ENCODE measurements at places on chromosomes 1 and 21.

GRCh38 chr1:204528241-204528640 is 12.0 kb downstream of the MDM4 start:
- DNase-seq: no peak

DNA sequence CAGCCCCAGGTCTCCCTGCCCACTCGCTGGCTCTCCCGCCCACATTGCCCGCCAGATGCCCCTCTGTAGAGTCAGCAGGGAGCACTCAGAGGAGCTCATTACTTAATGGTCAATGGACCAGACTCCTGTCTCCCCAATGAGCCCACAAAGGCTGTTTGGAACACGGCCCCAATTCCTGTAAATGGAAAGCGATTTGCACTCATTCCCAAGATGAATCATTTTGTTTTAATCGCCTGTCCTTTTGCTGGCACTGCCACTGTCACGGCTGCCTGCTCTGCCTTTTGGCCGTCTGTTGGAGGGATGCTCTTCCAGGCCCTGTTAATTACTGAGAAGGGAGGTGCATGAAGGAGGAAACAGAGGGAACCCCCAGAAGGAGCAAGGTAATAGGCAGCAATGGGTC is 44.8 kb upstream of the ATP2B4 start:
- no peak for DNase-seq

DNA sequence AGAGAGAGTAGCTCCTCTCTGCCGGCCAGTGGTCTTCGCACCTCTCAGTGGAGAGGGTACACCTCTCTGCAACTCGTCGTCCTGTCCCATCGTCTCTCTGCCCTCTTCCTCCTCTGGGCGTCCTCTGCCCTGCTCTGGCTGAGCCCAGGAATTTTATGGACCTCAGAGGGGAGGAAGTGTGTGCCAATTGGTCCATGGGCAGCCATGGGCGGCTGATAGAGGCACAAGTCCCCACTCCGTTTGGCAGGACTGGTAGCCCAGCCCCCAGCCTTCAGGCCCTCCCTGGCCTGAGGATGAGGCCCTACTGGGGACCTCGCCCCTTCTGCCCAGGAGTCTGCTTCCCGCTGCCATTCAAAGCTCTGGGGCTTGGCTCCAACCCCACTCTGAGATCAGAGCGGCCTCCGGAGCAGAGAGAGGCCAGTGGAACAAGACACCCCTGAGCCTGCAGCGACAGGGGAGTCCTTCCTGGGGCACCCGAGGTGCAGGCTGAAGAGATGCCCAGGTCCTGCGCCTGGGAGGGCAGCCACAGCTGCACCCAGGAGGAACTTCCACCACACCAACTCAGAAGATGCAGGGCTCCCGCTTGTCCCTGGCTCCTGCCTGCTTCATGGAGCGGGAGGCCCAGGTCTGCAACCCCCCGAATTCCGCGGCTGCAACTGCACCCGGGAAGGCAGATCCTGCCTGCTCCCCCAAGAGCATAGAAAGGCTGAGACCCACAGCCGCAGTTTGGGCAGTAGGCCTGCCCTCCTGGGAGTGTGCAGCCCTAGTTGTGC is 659.9 kb downstream of the KCNT2 start:
- DNase-seq: no peak

DNA sequence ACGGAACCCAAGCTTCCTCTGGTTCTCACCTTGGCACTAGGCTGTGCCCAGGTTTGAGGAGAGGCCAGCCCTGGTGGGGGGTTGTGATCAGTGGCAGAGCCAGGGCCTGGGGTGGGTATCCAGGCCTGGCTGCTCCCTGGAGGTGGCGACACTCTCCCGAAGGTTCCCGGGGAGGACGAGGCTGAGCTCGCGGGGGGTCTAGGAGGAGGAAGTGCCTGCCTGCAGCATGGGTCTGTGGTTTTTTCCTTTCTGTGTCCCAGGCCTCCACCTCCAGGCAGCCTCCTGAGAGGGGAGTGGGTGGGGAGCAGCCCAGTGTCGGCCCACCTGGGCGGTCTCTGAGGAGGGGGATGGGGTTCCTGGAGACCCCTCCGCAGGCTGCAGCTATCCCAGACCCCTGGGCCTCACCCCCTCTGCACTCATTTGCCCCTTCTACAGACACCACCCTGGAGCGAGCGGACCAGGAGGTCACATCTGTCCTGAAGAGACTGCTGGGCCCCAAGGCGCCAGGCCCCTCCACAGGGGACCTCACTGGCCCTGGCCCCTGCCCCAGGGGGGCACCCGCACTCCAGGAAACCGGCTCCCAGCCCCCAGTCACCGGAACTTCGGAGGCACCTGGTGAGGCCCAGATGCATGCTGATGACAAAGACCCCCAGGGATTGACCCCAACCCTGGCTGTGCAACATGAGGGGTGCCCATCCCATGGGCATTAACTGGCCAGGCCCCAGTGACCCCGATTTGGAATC is 44.3 kb downstream of the TRIM11 start:
- DNase-seq: no peak

DNA sequence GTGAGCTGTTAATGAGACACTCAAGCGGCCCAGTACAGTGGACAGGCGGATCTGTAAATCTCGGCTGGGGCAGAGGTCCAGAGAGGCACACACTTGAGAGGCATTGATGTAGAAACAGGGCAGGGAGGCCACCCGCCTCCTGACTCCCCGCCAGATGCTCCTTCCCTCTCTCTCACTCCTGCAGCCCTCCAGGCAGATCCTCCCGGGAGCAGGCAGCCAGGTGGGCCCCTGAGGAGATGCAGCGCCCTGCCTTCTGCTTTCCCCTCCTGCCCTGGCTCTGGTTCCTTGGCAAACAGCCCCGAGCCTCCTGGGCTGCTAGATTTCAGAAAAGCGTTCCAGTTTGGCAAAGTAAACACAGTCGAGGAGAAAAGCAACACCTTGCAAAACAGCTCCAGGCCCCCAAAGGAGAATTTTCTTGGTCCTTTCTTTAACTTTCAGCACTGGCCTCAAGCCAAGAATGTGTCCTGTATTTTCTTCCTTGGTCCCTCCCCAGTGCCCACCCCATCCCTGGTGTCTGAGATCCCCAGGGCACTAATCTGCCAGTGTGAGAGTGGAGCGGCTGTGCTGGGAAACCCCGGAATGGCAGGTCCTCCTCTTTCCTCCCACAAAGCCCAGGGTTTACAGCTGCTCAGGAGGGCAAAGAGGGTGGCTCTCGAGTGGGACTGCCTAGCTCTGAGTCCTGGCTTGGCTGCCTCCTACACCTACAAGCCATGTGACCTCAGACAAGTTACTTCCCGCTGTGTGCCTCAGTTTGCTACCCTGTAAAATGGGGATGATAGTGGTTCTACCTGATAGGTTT is 29.4 kb upstream of the IFNLR1 start:
- no peak for DNase-seq

- peak; percentile 66 for DNase-seq
Observed at GRCh38 chr1:42765832-42766740, 742 bp downstream of the P3H1 start.

GRCh38 chr1:110012100-110012780 is 22.2 kb upstream of the STRIP1 start:
- DNase-seq: no peak

GRCh38 chr1:234965111-234965510 is 163.5 kb downstream of the TOMM20 start:
- no peak for DNase-seq

DNA sequence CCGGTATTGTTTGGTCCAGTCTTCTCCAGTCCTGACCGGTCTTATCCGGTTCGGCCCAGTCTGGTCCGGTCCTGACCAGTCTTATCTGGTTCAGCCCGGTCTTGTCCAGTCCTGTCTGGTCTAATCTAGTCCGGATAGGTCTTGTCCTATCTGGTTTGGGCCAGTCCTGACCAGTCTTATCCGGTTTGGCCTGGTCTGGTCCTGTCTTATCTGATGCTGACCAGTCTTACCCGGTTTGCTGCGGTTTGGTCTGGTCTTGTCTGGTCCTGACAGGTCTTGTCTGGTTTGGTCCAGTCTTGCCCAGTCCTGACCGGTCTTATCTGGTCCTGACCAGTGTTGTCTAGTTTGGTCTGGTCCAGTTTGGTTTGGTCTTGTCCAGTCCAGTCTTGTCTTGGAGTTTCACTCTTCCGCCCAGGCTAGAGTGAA is 30.1 kb downstream of the DHX9 start:
- DNase-seq: no peak

DNA sequence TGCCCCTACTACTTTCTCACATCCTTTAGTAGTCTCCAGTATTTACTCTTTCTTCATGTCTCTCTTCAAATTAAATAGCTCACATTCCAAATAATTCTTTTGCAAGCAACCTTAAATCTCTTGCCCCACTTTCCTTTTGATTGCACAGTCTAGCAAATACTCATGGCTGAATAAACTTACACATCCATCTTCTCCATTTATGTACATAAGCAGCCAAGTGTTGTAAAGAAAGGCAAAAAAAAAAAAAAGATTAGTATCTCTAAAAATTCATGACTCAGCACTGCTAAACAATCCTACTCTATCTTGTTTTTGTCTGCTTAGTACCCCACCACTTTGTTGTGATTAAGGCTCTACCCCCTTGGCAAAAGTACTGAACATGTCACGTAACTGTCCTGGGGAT is 42.6 kb downstream of the F13B start:
- no peak for DNase-seq

- DNase-seq: no peak
Observed at GRCh38 chr1:86470859-86471258, 2.1 kb downstream of the CLCA1 start.

- no peak for DNase-seq
Observed at GRCh38 chr1:245771511-245772281, 616.9 kb downstream of the KIF26B start.

DNA sequence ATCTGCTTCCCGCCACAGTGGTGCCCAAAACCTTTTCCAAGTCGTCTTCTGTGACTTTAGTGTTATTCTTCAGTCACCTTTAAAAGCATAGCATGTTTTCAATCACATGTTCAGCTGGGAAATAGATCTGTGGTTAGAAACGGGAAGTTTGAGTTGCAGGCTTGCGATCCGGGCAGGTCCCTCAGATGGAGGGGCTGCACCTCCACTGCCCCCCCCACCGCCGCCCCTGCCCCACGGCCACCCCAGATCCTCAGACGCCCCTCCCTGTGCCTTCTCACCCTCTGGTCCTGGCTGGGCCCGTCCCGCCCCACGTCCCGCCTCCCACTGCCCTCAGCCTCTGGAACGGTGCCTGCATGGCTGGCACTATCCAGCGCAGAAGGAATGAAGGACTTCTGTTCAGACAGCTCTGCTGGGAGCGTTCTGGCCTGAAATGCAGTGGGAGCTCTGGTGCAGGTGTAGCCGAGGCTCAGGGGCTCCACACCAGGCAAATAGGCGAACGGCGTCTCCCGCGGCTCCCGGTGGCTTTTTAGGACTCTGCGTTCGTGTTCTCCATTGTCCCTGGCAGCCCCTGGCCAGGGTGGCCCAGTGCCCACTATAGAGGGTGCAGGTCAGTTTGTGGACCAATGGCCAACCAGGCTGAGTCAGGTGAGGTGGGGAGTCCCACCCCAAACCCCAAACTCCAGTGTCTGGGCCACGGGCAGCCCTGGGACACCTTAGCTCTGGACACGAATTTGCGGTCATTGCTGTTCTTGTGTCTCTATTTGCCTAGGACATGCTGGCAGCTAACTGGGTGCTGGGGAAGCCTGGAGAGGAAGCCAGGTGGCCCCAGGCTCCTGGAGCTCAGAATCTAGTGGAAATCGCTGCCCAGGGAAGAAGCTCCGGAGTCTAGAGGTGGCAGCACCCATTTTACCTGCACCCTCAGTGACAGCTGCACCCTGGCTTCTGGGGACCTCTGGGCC is 67.1 kb downstream of the FAAP20 start:
- no peak for DNase-seq

GRCh38 chr1:159779403-159779851 is 1.3 kb upstream of the DUSP23 start:
- no peak for DNase-seq

DNA sequence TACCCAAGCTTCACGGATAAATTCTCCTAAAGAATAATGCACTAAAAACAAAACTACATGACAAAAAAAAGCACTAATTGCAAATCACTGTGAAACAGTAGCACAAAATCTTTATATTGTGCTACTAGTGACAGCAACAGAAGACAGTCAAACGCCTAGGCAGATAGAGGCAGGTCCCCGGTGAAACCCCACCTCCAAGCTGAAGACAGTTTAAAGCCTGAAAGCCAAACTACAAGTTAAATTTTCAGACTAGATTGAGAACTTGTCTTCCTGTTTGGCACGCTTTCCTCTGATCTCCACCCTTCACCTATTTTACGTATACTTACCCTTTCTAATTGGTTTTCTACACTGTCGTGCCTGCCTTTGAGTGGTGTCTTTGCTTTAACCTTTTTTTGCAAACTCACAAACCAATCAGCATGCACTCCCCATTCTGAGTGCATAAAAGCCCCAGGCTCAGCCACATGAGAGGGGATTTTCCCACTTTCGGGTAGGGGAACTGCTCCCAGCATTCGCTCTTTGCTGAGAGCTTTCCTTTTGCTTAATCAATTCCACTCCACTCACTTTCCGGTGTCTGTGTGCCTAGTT is 3.6 kb upstream of the BACH1 start:
- DNase-seq: no peak

DNA sequence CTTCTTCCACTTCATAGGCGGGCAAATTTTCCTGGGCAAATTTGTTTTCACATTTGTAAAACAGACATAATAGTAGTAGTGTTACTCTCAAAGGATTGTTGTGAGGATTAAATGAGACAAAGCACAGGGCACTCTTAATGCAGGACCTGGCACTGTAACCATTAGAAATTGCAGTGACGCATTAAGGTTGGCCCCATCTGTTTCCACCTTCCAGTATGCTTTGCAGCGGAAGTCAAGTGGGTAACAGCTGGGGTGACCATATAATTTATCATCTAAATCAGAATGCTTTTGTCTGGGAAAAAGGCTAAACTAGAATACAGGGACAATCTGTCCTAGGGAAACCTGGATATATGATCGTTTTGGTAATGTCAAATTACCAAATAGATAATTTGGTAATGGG is 132.5 kb upstream of the CACHD1 start:
- DNase-seq: no peak

DNA sequence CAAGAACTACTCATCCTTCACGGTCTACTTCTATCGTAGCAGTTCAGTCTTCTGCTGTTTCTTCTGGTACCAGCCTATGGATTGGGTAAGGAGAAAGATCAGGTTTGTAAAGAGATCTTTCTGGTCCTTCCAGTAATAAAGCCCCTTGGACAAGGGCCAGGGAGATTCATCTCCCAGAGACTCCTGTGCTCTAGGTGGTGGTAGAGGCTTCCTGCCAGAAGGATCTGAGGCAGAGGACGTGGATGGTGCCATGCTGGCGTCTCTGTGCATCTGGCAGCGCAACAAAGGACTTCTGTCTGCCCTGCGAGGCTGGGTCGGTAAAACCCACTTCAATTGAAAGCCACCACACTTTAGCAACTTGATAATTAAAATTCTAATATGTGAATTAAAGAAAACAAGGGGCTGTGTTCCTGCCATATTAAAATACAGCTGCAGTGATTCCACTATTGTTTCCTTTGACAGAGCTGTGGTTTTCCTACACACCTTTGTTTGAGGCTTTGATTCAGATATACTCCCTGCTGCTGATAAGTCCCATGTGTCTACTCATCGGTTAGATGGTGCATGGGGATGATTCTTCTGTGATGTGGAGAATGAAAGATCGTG is 73.6 kb downstream of the ROR1 start:
- DNase-seq: no peak

- no peak for DNase-seq
Observed at GRCh38 chr21:29290240-29290639, 8.5 kb upstream of the BACH1 start.

GRCh38 chr21:35291034-35291433 is 241.9 kb upstream of the RUNX1 start:
- no peak for DNase-seq

All from HEK293T (cell line).